ENCODE measurements at places on chromosomes 6 and 20. TPM values are rescaled to one million over a fixed set of nuclear protein-coding genes. Genes with fewer than 3 reads are reported as not detected.

SRMS gene
- not detected for total RNA-seq

SLC17A1 gene
- 0.49 TPM for total RNA-seq

PRDM13 gene
- total RNA-seq: not detected

TNF gene
- total RNA-seq: not detected

CCN5 gene
- not detected for total RNA-seq

- no peak overlapping the region for H3K27ac ChIP-seq
- no peaks in the 10 kb centered on the region for H3K36me3 ChIP-seq
- no peak overlapping the region for H3K4me3 ChIP-seq
Observed at GRCh38 chr6:89371849-89372505, 19.5 kb upstream of the UBE2J1 start.

- peak overlapping the region; percentile 65 for H3K27ac ChIP-seq
- no peak overlapping the region for H3K4me3 ChIP-seq
- peaks cover 12% of the 10 kb centered on the region for H3K4me1 ChIP-seq
- H3K36me3 ChIP-seq: no peaks in the 10 kb centered on the region
- DNase-seq: no peak
Observed at GRCh38 chr6:89985751-89986493, 91.7 kb downstream of the GJA10 start.

GRCh38 chr6:169843110-169843509, 91.7 kb downstream of the ERMARD start:
- peaks cover 1% of the 10 kb centered on the region for H3K4me1 ChIP-seq
- peaks cover 15% of the 10 kb centered on the region for H3K27me3 ChIP-seq
- no peak overlapping the region for H3K27ac ChIP-seq

GRCh38 chr6:87257565-87257964, 64.8 kb upstream of the SMIM8 start:
- H3K36me3 ChIP-seq: peaks cover 52% of the 10 kb centered on the region
- H3K4me3 ChIP-seq: no peak overlapping the region
- DNase-seq: no peak
- H3K27ac ChIP-seq: no peak overlapping the region

DNA sequence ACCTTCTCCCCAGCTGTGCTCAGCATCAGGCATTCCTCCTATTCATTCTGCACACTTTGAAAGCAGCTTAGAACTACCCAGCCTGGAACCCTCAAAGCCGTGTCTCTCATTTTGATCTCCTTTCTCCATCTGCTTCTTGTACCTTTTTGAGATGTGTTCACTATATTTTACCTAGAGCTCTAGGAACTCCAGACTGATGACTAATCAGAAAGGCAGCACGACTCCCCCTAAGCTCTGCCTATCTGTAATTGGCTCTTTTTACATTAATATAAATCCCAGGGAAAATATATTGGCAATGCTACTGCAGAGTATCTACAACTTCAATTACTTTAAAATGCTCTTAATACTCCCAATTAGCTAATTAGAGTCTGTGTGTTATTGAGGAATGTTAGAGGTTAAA, 671.5 kb downstream of the CBLN4 start:
- H3K4me1 ChIP-seq: no peaks in the 10 kb centered on the region
- H3K36me3 ChIP-seq: no peaks in the 10 kb centered on the region
- no peak for DNase-seq

GRCh38 chr6:36378243-36378920, 9.1 kb downstream of the ETV7 start:
- DNase-seq: no peak
- no peaks in the 10 kb centered on the region for H3K4me1 ChIP-seq
- no peak overlapping the region for H3K4me3 ChIP-seq
- H3K27me3 ChIP-seq: peaks cover 24% of the 10 kb centered on the region
- H3K27ac ChIP-seq: no peak overlapping the region
- H3K36me3 ChIP-seq: no peaks in the 10 kb centered on the region

DNA sequence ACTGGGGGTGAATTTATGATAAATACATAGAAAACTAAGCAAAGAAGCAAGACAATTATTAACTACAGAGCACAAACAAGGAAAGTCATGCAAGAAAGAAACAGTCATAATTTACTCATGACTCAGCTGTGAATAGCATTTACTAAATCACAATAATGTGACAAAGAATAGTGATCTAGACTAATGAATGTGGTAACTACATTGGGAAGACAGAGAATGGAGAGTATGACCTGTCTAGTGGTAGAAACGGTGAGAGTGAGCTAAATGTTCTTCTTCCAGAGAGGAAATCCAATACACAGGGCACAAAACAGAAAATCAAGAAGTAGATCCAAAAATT, 153.5 kb upstream of the DST start:
- H3K27ac ChIP-seq: no peak overlapping the region
- no peaks in the 10 kb centered on the region for H3K27me3 ChIP-seq
- H3K36me3 ChIP-seq: peaks cover 2% of the 10 kb centered on the region
- H3K4me1 ChIP-seq: peaks cover 6% of the 10 kb centered on the region

- no peak overlapping the region for H3K27ac ChIP-seq
- H3K36me3 ChIP-seq: no peaks in the 10 kb centered on the region
- H3K4me1 ChIP-seq: no peaks in the 10 kb centered on the region
Observed at GRCh38 chr6:36722365-36722764, 24.7 kb downstream of the RAB44 start.

DNA sequence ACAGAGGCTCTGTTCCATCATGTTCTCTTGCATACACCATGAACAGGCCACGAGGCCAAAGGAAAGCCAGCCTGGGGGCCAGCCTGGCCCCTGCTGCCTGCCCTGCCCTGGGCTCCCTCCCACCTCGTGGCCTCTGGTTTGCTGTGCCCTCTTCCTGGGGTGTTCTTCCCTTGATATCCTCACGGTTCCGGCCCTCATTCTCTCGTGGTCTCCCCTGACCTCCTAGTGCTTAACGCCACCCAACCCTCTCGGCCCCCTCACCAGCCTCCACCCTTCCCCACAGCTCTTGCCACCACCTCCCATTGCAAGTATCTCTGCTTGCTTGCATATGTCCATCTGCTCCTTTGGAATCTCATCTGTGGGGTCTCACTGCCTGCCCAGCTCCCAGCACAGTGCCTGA, 73.0 kb downstream of the GNAS-AS1 start:
- H3K36me3 ChIP-seq: no peaks in the 10 kb centered on the region
- peaks cover 25% of the 10 kb centered on the region for H3K27me3 ChIP-seq
- H3K4me1 ChIP-seq: no peaks in the 10 kb centered on the region
- no peak overlapping the region for H3K4me3 ChIP-seq
- no peak for DNase-seq

- no peaks in the 10 kb centered on the region for H3K27me3 ChIP-seq
- H3K27ac ChIP-seq: no peak overlapping the region
- DNase-seq: no peak
- no peaks in the 10 kb centered on the region for H3K4me1 ChIP-seq
- no peak overlapping the region for H3K4me3 ChIP-seq
Observed at GRCh38 chr6:121809211-121809610, 373.8 kb downstream of the GJA1 start.

GRCh38 chr20:22829356-22829755, 205.8 kb upstream of the SSTR4 start:
- H3K27ac ChIP-seq: no peak overlapping the region
- no peak overlapping the region for H3K4me3 ChIP-seq
- DNase-seq: no peak
- peaks cover 3% of the 10 kb centered on the region for H3K4me1 ChIP-seq
- peaks cover 4% of the 10 kb centered on the region for H3K27me3 ChIP-seq
- no peaks in the 10 kb centered on the region for H3K36me3 ChIP-seq

DNA sequence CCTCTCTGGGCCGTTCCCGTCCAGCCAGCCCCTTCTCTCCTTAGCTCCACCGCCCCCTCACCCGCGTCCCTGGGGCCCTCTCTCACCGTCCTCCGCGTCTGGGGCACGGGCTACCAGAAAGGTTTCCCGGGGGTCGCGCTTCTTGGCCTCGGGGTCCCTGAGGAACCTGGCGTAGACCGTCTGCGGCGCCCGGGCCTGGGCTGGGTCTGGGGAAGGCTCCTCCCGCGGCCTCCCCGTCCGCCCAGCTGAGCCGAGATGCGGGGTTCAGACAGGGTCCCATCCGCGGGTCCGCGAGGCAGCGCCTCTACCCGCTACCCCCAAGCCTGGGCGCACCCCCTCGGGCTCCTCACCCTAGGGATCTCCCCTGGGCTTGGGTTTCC, 1.1 kb downstream of the TULP1 start:
- no peaks in the 10 kb centered on the region for H3K36me3 ChIP-seq
- peaks cover 32% of the 10 kb centered on the region for H3K27me3 ChIP-seq
- DNase-seq: no peak
- no peak overlapping the region for H3K27ac ChIP-seq

GRCh38 chr6:41449399-41450245, 96.6 kb upstream of the FOXP4 start:
- no peak overlapping the region for H3K27ac ChIP-seq
- H3K4me1 ChIP-seq: peaks cover 16% of the 10 kb centered on the region
- no peak overlapping the region for H3K4me3 ChIP-seq

- H3K27me3 ChIP-seq: no peaks in the 10 kb centered on the region
- H3K4me3 ChIP-seq: no peak overlapping the region
- H3K27ac ChIP-seq: no peak overlapping the region
- DNase-seq: no peak
- H3K36me3 ChIP-seq: peaks cover 13% of the 10 kb centered on the region
Observed at GRCh38 chr20:3563133-3563532, 92.3 kb downstream of the ATRN start.

DNA sequence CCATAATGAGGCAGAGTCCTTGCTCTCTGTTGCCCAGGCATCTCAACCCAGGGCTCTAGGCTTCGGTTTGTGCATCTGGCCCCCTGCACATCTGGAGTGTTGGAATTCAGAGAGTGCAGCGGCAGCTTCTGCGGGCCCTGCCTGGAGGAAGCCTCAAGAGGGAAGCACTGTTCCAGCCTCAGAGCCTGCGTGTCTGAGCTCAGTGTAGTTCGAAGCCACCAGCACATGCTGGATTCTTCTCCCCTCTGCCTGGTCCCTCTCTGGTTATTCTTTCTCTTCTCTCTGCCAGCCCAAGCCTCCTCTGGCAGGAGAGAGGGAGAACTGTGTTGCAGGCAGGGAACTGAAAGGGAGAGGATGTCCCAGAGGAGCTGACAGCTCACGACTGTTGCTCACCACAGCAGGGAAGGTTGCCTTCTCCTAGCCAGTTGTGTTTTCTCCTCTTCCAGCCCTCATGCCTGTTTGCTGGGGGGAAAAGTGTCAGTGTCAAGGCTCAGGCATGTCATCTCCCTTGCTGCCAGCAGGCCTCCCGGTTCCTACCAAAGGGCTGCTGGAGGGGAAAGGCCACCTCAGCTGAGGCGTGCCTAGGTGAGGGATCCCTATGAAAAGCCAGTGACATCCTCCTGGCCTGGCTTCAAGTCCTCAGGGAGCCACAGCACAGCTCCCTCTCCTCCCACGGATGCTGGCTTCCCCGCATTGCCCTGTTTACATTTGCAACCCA, 126.0 kb upstream of the LRFN2 start:
- H3K4me3 ChIP-seq: no peak overlapping the region
- no peak overlapping the region for H3K27ac ChIP-seq
- no peak for DNase-seq
- H3K27me3 ChIP-seq: peaks cover 16% of the 10 kb centered on the region
- no peaks in the 10 kb centered on the region for H3K36me3 ChIP-seq

DNA sequence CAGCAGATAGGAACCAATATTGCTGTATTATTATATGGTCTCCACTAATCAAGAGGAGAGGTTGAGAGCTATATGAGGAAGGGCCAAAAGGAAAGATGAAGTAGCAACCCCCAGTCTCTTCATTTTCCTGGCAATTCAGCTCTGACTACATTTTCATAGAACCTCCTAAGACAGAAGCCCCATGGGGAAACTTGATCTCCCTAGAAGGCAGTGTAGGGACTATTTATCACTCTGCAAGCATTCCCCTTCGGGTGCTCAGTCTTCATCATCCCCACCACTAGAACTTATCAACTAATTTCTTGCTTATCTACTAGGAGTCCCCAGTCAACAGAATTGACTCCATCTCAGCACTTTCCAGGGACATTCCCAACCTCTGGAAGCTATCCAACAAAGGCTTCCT, 25.5 kb upstream of the ITCH start:
- H3K36me3 ChIP-seq: no peaks in the 10 kb centered on the region
- no peak overlapping the region for H3K27ac ChIP-seq
- H3K4me1 ChIP-seq: peaks cover 1% of the 10 kb centered on the region
- no peak overlapping the region for H3K4me3 ChIP-seq
- no peak for DNase-seq

GRCh38 chr6:32982702-32983492, 14.5 kb downstream of the BRD2 start:
- H3K27ac ChIP-seq: peak overlapping the region; percentile 58
- DNase-seq: no peak
- peaks cover 24% of the 10 kb centered on the region for H3K27me3 ChIP-seq
- H3K4me1 ChIP-seq: peaks cover 44% of the 10 kb centered on the region

GRCh38 chr6:105015482-105015881, 58.6 kb downstream of the LIN28B start:
- no peak overlapping the region for H3K27ac ChIP-seq
- no peak overlapping the region for H3K4me3 ChIP-seq
- no peak for DNase-seq
- no peaks in the 10 kb centered on the region for H3K27me3 ChIP-seq
- H3K36me3 ChIP-seq: no peaks in the 10 kb centered on the region

- H3K27ac ChIP-seq: no peak overlapping the region
- DNase-seq: no peak
- no peak overlapping the region for H3K4me3 ChIP-seq
- no peaks in the 10 kb centered on the region for H3K36me3 ChIP-seq
- H3K4me1 ChIP-seq: peaks cover 4% of the 10 kb centered on the region
Observed at GRCh38 chr20:40952136-40952535, 76.5 kb upstream of the TOP1 start.

GRCh38 chr6:26157251-26158075, 70.2 kb downstream of the HFE start:
- H3K27me3 ChIP-seq: no peaks in the 10 kb centered on the region
- no peaks in the 10 kb centered on the region for H3K36me3 ChIP-seq
- peak overlapping the region; percentile 91 for H3K4me3 ChIP-seq
- peak overlapping the region; percentile 99 for H3K27ac ChIP-seq

DNA sequence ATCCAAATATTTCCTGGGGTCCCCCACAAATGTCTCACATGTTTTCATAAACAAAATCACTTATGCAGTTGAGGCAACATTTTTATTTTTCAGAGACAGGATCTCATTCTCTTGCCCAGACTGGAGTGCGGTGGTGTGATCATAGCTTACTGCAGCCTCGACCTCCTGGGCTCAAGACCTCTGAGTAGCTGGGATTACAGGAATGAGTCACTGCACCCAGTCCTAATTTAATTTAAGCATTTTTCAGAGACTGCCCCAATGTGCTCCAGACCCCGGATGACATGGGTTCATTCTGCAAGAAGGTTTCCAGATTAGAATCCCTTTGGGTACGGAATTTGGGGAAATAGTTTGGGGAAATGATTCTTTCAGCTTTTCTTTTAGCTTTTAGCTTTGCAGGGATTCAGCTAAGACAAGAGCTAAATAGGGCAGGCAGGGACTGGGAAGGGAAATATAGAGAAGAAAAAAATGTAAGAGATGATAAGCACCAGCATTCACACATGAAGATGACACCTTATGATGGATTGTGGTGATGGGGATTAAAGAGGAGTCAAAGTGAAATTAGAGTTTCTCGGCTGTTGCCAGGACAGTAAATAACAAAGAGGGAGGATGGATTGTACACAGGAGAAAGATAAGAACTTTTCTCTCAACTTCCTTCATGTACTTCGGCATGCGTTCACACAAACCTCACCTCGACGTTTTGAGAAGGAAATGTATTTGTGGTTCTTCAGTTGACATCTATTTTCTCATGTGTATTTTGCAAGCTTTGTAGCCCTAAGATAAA, 169.4 kb upstream of the TAB2 start:
- no peak overlapping the region for H3K27ac ChIP-seq
- peaks cover 47% of the 10 kb centered on the region for H3K27me3 ChIP-seq
- H3K36me3 ChIP-seq: no peaks in the 10 kb centered on the region
- no peaks in the 10 kb centered on the region for H3K4me1 ChIP-seq
- no peak overlapping the region for H3K4me3 ChIP-seq
- DNase-seq: no peak
